ENCODE measurements at places on chromosomes 2 and 18.

DNA sequence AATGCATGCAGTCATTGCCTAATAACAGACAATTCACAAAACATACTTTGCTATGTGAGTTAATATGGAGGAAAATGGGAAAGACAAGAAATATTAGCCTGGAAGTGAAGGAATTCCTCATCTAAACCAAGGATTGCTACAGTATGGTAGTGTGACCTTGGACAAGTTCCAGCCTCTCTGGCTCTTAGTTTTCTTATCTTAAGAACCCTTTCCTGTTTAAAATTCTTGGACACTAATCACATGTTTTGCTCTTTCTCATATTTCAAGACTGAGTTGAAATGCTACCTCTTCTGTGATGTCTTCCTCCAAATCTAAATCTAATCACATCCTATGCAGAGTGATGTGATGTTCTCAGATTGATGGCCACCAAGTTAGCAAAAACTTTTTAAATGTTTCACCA, 20.8 kb upstream of the ADAM23 start:
- no peak for DNase-seq

DNA sequence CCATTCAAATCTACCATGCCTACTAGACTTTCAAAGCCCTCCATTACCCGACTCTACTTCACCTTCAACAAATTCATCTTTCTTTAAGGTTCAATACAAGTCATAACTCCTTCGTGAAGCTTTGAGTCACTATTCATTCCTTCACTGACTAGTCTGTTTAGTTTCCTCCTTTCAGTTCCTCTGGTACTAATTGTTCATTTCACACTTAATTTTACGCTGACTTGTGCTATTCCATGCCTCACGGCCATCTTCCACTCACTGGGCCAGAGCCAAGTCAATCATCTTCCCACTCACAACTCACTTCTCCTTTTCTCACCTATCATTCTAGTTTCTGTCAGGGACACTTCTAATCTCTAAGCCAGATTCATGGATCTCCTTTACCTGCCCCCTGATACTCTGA, 136.2 kb downstream of the MTX2 start:
- DNase-seq: no peak

DNA sequence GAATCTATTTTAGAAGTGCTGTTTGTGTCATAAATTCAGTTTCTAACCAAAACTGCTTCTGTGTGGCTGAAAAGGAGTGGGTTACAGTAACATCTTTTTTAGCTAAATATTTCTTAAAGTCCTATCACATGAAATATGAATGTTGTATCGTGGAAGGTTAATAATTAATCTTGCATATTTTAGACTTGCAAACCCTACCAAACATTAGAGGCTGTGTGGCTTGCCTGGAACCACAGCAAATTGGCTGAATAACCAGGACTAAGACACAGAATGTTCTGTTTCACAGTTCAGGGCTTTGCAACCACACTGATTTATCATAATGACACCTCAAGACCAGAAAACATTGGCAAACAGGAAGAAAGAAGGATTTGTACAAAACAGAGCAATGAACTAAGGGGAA, 208.9 kb upstream of the CNTNAP5 start:
- DNase-seq: no peak

DNA sequence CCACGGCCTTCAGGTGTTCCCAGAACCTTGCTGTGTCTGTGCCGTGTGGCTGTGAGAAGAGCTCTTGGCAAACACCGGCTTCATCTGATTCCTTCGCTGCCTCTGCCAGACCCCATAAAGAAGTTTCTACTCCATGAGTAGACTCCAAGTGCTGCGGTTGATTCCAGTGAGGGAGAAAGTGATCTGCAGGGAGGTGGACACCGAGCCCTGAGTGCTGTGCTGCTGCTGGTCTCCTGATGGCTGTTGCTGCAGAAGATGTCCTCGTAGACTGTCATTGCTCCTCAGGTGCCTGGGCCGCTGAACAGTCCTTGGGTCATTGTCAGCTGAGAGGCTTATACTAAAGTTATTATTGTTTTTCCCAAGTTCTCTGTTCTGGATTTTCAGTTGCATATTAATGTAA, 19.6 kb downstream of the ASB1 start:
- no peak for DNase-seq

DNA sequence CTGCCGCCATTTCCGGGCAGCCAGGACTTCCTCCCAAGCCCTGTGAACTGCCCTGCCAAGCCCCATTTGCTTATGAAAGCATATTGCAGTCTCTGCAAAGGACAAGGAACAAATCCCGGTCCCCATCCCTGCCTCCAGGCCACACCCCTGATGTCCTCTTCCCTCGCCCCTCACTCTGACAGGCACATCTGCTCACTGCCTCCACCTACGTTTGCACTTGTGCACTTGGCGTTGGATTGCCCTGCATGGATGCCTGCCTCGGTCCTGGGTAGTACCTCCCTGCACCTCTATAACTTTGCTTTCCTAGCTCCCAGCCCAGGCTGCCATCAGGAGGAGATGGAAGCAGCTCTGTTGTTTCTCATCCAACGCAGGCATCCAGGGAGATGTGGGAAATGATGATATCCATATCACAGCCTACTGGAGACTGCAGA, 19.6 kb upstream of the RPL31 start:
- no peak for DNase-seq
